ENCODE measurements at places on chromosomes 13 and 19.

DNA sequence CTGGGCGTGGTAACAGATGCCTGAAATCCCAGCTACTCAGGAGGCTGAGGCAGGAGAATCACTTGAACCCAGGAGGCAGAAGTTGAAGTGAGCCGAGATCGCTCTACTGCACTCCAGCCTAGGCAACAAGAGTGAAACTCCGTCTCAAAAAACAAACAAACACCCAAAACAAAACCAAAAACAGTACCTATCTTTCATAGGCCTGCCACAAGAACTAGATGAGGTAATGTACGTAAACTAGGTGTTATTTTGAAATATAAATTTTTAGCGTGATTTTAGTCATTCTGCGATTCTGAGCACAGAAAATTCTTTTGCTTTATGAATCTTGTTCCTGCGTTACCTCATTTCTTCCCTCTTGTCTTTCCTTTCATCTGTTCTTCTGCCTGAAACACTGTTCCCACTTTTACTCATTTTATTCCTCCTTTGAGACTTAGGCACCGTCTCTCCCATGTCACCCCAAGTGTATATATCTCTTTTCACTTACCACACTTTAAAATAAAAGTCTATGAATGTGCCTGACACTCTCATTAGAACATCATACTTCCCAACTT is 238.2 kb upstream of the HTR2A start:
- no peak for DNase-seq

DNA sequence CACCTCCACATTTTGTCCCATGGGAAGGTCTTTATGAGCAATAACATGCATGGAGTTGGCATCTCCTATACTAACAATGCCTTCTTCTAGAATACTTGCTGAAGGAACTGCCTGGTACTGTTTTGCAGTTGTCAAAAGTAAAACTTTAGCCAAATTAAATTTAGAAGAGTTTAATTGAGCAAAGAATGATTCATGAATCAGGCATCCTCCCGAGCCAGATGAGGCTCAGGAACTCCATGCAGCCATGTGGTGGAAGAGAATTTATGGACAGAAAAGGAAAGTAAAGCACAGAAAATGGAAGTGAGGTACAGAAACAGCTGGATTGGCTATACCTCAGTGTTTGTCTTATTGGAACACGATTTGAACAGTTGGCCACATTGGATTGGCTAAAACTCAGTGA is 1081.9 kb downstream of the SLITRK1 start:
- DNase-seq: no peak

GRCh38 chr19:35693835-35694599 is 10.3 kb upstream of the ZBTB32 start:
- peak; percentile 95 for DNase-seq

GRCh38 chr19:44649578-44650145 is 6.0 kb downstream of the PVR start:
- DNase-seq: no peak

DNA sequence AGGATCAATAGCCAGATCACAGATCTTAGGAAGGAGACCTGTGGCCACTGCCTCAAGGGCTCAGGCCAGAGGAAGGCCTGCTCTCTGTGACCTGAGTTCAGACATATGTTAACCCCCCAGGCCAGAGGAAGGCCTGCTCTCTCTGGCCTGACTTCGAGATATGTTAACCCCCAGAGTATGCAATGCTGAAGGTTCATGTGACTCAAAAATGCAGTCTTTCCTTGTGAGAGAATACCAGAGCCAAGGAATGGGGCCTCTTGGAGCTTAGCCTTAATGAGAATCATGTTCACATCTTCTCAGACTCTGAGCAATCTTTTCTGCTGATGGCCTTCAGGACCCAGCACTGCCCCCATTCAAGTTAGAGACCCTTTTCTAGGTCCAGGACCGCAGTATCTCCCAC is 36.7 kb downstream of the MBNL2 start:
- DNase-seq: no peak

Data from activated CD8-positive, alpha-beta T cell treated with anti-CD3 and anti-CD28 coated beads, Interleukin-2, amount 10 ng/mL, durations not matched to agents 7 days and 5 days (primary cell).